ENCODE measurements at places on chromosomes 16 and 17.

- no peak for DNase-seq
Observed at GRCh38 chr17:616407-616806, 98.2 kb downstream of the VPS53 start.

GRCh38 chr17:50190603-50191358, 10.7 kb downstream of the COL1A1 start:
- no peak for DNase-seq

DNA sequence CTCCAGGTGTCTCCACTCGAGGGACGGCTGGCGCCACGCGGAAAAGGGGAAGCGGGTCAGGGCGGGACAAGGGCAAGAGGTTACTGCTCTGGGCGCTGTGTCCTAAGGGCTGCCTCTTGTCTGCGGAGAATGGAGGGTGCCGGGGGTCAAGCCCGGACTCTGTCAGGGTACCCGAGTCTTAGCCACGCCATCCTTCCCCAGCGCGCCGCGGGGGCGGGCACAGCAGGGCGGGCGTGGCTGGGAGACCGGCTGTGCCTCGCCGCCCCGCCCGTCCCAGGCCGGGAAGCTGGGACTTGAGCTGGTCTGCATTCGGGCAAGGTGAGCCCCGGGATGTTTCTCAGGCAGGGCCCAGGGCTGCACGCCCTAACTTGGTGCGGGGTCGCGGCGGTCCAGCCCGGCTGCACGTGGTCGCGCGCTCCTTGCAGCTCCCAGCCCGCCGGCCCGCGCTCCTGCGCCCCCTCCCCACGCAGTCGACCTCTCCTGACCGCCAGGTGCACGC, 6.2 kb upstream of the ACTG1 start:
- no peak for DNase-seq

GRCh38 chr17:77634710-77635109, 323.8 kb upstream of the TNRC6C start:
- DNase-seq = no peak

DNA sequence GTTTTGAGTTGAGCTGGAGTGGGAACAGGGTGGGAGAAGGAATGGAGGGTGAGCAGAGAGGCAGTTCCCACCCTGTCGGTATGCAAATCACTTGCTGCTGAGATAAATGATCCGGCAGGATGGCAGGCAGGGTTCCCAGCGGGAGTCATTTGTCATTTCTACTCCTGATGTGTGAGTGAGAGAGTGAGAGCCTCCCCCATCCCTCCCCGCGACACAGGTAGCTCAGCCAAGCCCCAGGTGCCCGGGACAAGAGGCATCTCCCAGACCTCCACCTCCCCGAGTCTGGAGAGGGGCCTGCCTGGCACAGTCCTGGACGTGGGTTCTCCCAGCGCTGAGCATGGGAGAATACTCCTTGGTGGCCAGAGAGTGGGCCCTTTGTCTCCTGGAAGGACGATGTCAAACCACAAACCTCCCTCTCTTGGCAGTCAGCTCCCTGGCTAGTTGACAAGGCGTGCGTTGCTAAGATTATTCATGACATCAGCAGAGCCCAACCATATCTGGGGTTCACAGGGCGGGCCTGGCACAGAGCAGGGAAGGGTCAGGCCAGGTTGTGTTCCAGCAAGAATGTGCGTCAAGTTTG, 33.7 kb upstream of the TNRC6C start:
- DNase-seq = no peak

DNA sequence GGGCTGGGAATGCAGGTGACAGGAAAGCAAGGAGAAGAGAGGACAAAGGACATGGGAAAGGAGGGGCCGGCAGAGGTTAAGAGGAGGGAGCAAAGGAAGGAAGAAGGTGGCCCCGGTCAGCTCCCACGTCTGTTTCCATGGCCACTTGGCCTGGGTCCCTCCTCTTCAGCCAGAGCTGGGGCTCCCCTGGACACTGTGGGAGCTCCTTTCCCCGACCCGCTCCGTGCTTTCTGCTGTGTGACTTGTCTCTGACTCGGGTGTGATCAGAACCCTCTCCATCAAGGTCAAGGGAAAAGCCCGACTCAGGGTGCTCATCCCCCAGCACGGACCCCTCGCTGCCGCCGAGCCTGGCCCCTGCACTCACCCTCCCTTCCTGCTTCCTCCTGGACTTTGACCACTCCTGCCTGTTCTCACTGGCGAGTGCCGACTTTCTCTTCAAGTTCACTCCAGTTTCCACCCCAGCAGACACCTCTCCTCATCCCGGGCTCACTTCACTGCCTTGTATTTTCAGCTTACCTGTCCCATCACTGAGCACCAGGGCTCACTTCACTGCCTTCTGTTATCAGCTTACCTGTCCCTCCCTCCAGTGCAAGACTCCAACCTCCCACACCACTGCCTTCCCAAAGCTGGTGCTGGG, 61.2 kb downstream of the MEAK7 start:
- DNase-seq = no peak

DNA sequence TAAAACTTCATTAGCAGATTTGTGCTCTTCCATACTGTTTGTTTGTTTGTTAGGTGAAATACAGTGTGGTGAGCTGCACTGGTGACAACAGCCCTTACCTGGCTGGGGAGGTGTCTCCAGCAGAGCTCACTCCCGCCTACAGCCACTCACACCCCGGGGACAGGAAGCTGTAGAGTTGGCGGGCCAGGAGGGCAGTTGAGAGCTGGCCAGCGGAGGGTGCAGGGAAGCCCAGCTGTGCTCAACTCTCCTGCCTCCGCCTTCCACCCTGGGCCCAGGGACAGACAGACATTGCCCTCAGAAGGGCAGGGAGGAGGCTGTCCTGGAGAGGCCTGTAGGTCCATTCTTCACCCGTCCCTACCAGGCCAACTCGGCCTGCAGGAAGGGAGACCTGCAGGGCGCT, 48.6 kb upstream of the PVALEF start:
- DNase-seq = no peak

DNA sequence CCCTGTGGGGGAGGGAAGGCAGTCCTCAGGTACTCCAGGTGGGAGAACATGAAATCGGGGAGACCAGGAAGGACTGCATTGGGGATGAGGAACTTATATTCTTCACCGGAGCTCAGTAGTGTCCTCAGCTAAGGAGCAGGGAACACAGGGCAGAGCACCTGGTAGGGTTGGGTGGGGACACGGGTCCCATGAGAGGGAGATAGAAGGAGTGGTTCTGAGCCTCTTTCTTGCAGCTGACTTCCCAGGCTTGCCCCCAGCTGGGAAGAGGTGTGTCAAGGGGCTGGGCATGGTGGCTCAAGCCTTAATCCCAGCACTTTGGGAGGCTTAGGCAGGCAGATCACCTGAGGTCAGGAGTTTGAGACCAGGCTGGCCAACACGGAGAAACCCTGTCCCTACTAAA, 2.1 kb downstream of the FHOD1 start:
- DNase-seq = no peak

GRCh38 chr17:36094232-36094631, 4.3 kb upstream of the CCL3 start:
- DNase-seq = no peak

GRCh38 chr17:65055708-65056638, 567 bp downstream of the GNA13 start:
- DNase-seq = no peak

DNA sequence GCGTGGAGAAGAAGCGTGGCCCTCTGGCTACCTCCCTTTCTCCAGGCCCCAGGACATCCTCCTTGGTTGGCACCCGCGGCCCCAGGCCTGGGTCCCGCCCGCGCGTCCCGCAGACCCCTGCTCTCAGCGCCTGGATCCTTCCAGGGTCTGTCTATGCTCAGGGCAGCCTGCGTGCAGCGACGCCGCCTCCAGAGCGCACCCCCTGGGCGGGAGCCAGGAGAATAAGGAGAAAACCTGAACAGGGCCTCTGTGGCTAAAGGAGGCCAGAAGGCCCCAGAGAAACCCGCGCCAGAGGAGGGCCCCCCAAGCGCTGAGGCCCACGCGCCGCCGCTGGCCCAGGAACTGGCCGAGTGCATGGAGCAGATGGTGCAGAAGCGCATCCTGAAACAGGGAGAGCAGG, 40.4 kb upstream of the DNAJA2 start:
- DNase-seq = no peak

- DNase-seq = no peak
Observed at GRCh38 chr17:21549107-21549687, 143.1 kb upstream of the KCNJ18 start.

- DNase-seq = no peak
Observed at GRCh38 chr16:56823081-56823733, 41.8 kb upstream of the SLC12A3 start.

DNA sequence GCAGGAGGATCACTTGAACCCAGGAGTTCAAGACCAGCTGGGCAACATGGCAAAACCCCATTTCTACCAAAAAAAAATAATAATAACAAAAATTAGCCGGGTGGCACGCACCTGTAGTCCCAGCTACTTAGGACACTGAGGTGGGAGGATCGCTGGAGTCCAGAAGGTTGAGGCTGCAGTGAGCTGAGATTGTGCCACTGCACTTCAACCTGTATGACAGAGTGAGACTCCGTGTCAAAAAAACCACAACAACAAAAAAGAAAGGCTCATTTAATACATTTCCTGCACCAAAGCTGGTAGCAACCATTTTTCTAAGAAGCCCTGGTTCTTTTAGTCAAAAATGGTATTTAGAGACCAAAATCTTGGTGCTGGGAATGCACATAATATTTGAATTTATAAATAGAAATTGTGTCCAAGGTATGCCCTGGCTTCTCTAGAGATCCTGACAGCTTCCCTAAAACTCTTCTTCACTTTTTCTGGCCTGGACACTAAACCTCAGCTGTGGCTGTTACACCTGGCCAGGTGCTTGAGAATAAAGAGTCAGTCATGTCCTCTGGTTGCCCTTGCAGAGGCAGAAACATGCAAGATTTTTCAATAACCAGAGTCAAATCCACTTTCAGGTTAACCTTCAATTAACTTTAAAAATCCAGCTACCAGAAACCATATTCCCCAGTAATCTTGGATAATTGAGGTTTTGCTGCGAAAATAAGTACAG, 35.9 kb downstream of the SCNN1B start:
- DNase-seq = no peak

- DNase-seq = no peak
Observed at GRCh38 chr16:17775061-17775460, 304.3 kb upstream of the XYLT1 start.

DNA sequence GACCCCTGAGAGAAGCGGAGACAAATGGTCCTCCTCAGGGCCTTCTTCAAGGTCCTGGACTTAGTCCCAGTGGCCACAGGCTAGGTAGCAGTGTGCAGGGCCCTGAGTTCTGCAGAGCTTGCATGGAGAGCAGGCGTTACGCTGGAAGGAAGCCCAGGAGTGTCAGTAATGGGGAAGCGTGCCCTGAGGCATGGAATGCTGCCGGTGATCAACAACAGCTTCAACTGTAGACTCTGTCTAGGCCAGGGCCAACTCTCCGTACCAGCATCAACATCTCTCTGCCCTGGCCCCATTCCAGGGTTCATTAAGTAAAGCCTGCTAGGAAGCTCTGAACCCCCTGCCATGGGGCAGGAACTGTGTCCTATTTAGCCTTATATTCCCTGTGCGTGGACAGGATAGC, 568 bp upstream of the TNK1 start:
- no peak for DNase-seq

- DNase-seq = no peak
Observed at GRCh38 chr17:44110823-44111633, 12.4 kb downstream of the HDAC5 start.

- DNase-seq = no peak
Observed at GRCh38 chr16:1436731-1437355, 6.0 kb downstream of the PERCC1 start.

DNA sequence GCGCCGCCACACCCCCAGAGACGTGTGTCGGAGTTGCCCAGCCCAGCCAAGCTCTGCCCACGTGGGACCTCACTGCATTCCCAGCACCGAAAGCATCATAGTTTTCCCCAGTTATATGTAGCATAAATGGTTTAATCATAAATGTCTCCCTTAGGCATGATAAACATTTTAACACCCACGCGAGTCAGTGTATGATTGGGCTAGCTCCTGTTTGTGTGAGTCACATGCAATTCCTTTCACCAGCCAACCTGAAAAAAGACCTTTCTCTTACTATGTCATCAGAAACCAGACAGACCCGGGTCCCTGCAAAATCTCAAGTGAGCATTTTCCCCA, 9.2 kb downstream of the TAF1C start:
- DNase-seq = no peak

DNA sequence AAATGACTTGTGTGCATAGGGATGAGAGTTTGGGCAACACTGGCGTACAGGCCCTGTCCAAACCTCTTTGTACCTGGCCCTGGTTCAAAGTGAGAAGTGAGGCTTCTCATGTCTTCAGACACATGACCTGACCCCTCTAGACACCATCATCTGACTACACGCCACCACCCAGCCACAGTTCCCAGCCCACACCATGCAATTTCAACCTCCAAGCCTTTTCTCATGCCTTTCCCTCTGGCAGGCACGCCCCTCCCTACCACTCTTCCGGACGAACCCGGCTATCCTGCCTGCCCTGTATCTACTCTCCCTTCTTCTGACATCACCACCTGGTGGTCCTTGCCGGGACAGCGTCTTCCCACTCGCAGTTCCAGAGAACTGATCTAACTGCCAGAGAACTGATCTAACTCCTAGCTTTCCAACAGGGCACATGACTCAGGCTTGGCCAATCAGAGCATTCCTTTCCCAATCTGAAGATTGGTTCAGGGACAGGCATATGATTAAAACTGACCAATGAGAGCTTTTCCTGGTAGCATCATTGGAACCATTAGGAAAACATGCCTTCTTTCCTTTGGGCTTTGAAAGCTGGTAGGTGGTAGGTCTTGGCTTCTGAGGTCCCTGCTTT, 27.1 kb upstream of the IL21R start:
- DNase-seq = peak; percentile 21

DNA sequence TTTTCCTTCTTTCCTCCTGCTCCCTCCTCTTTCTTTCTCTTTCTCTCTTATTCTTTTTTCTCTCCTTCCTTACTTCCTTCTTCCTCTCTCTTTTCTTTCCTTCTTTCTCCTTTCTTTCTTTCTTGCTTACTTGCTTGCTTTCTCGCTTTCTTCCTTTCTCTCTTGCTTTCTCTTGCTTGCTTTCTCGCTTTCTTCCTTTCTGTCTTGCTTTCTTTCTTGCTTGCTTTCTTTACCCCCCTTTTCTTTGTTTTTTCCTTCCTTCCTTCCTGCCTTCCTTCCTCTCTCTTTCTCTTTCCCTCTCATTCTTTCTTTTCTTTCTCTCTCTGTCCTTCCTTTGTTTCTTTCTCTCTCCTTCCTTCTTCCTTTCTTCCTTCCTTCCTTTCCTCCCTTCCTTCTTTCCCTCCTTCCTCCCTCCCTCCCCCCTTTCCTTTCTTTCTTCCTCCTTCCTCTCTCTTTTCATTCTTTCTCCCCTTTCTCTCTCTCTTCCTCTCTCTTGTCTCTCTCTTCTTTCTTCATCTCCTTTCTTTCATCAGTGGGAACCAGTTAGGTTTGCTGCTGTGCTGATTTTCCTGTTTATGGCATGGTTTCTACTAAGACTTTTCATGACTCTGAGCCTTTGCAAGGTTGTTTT, 142.9 kb upstream of the CACNG3 start:
- no peak for DNase-seq

Measured in stimulated activated CD8-positive, alpha-beta memory T cell treated with anti-CD3 and anti-CD28 coated beads, Interleukin-15, amount 100 ng/mL, for 1 hour (primary cell).